ENCODE measurements at places on chromosomes 3 and 15.
A peak's percentile ranks its signal among the peaks of the same experiment; 100 is the strongest.

- DNase-seq = no peak
These were observed 247.4 kb downstream of the MCTP2 start for GRCh38 chr15:94478763-94479162.

GRCh38 chr3:4977001-4977852 lies 2.0 kb upstream of the BHLHE40 start:
- DNase-seq = no peak

GRCh38 chr3:195767792-195768191 lies 43.9 kb downstream of the MUC4 start:
- no peak for DNase-seq

GRCh38 chr3:109927161-109927560 lies 589.8 kb upstream of the DPPA4 start:
- no peak for DNase-seq

DNA sequence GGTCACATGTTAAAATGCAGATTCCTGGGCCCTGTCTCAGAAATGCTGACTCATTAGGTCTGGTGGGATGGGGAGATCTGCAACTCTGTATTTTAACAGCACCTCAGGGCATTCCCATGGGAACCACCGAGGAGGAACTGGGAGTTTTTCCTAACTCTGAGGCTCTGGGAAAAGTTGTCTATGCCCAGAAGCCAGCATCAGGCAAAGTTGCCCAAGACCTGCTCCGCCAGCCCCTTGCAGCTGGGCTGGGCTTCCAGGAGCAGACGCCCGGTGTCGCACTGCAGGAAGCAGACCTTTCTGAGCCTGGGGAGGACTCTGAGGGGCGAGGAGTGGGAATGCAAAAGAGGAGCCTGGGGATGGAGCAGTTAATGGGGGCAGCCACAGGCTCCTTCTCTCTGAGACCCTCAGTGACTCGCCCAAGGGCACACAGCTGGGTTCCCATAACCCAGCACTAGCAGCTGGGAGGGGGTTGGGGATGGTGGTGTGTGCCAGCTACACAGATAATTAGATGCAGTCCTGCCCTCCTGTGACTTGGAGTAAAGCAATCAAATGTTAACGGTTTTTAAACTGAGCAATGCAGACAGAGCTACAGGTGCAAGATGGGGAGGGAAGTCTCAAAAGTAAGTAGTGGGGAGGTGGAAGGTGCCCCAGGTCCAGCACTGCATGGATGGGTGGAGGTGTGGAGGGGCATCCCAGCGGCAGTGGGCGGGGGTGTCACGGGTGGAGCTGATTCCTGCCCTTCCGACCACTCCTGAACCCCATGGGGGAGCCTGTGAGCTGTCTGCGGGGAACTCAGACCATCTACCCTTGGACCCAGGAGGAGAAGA lies 100.4 kb downstream of the LSM3 start:
- no peak for DNase-seq

- peak; percentile 74 for DNase-seq
These were observed 1.3 kb downstream of the GNAT1 start for GRCh38 chr3:50192689-50193141.

DNA sequence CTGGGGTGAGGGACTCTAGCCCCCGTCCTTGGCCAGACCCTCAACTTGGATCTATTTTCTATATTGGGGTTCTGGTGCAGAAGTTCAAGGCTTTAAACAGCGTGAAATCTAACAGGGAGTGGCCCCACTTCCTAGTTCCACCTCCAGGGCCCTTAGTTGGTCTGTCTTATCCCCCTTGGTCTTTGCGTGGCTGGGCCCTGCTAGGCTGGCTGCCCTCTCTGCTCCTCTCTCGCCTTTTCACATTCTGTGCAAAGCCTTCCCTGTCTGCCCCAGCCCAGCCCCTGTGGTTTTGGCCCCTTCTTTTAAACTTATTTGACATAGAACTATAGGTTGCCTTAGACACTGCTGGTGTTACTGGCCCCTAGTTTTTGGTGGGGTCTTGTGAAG lies 5.6 kb downstream of the PPCDC start:
- no peak for DNase-seq

DNA sequence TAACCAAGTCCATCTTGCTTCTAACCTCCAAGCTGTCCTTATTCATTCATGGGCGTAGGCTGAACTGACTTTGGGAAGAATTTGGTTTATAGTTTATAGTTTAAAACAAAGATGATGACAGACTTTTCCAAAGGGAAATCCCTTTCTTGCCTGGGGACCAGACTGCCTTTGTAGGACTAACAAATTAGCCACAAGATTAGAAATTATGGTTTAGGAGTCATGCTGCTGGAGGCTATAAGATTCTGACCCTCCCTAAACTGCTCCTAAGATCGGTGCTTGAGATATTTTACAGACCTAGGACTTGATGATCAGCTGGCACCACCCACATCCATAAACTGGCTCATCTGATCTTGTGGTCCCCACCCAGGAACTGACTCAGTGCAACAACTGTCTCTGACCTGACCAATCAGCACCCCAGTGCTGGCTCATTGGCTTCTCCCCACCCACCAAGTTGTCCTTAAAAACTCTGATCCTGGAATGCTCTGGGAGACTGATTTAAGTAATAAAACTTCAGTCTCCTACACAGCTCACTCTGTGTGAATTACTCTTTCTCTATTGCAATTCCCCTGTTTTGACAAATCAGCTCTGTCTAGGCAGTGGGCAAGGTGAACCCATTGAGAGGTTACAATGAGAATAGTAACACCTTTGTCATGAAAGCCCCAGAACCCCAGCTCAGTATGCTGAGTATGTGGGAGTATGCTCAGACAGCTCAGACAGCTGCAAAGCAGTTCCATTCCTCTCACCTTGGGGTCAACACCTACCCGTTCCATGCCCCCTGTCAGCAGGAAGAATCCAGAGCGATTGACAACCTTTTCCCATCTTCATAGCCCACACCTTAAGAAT lies 51.6 kb upstream of the C15orf39 start:
- DNase-seq = no peak
